ENCODE measurements at places on chromosomes 4 and X.

DNA sequence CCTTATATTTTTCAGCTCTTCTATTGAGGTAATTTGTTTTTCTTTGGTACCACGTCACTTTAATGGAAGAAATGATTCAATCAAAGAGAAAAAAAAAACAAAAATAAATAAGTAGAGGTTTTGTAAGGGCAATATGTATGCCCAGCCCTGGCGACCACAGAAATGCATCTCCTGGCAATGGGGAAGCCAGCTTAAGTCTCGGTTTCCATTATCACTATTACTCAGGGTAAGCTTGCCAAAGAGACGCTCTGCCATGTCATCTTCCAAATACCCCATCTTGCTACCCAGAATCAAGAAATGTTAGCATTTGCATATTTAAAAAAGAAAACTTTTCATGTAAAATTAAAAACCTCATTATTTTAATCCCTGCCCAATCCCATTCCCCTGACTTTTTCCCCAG lies 68.8 kb downstream of the FAM47C start:
- DNase-seq: no peak

- no peak for DNase-seq
These were observed 18.0 kb downstream of the FAM184B start for GRCh38 chr4:17763416-17763815.

GRCh38 chrX:25096522-25097045 lies 80.8 kb upstream of the ARX start:
- no peak for DNase-seq

- DNase-seq: no peak
These were observed 289.8 kb downstream of the ARHGAP10 start for GRCh38 chr4:148021686-148022085.

- peak; percentile 1 for DNase-seq
These were observed 78.9 kb upstream of the UNC5C start for GRCh38 chr4:95627709-95628108.

GRCh38 chr4:158811704-158812103 lies 42.9 kb downstream of the FNIP2 start:
- DNase-seq: no peak

- no peak for DNase-seq
These were observed 82.9 kb upstream of the NHS start for GRCh38 chrX:17292111-17292527.

DNA sequence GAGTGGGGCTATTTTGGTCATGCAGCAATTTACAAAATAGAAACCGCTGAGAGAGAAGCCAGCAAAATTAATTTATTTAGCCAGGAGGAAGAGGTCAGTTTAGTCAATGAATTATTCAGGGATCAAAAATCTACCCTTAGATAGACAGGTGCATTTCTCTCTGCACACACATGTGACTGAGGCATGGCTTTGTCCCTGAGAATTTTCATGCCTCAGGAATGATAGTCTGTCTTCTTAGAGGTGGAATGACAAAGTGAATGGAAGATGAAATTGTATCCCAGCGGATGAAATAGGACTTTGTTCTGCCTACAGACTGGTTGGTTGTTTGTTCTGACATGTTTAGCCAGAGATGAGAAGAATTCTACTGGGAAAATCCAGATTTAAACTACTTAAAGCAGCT lies 46.0 kb downstream of the ANKRD50 start:
- DNase-seq: no peak

DNA sequence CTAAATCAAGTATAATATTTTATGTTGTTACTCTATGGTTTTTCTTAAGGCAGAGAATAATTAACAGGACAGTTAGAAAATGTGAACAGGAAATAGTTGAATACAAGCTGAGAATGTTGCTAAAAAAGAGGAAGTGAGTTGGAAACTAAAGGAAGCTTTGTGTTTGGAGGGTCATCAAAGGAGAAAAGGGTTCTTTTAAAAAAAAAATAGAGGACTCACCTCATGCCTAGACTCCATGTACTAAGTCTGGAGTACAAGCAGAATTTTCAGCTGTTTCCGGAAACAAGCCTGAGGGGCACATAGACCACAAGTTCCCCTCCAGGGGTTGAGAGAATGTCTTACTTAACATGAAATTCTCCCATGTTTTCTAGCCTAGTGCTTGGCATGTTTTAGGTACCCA lies 20.1 kb upstream of the MAP7D3 start:
- DNase-seq: no peak

DNA sequence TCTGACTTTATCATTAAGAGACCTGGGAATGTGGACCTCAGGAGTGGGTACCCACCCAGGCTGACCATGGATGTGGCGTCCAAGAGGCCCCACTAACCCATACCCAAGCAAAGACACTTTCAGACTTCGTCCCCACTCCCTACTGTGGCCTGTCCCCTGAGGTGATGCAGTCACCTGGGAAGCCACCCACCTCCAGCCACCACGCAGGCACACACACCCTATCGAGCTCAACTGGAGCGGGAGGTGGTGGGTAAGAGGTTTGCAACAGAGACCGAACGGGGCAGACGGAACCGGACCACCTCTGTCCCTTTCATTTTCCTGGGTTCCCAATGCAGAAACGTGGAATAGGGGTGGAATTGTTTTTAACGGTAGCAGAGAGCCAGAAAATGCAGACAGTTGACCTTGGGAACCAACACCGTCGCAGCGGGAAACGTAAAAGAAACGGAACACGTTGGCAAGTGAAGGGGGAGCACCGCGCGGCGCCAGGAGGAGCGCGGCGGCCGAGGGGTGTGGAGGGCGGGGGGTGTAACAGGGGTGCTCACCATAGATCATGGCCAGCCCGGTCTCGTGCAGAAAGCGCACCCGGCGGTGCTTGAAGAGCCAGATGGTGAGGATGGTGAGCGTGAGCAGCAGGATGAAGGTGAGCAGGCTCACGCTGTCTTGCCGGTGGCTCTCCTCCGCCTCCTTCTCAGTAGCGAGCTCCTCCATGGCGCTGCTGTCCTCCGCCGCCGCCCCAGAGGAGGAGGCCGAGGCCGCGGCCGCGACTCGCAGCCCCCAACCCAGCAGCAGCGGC lies 559 bp downstream of the SLC9A7 start:
- DNase-seq: no peak

DNA sequence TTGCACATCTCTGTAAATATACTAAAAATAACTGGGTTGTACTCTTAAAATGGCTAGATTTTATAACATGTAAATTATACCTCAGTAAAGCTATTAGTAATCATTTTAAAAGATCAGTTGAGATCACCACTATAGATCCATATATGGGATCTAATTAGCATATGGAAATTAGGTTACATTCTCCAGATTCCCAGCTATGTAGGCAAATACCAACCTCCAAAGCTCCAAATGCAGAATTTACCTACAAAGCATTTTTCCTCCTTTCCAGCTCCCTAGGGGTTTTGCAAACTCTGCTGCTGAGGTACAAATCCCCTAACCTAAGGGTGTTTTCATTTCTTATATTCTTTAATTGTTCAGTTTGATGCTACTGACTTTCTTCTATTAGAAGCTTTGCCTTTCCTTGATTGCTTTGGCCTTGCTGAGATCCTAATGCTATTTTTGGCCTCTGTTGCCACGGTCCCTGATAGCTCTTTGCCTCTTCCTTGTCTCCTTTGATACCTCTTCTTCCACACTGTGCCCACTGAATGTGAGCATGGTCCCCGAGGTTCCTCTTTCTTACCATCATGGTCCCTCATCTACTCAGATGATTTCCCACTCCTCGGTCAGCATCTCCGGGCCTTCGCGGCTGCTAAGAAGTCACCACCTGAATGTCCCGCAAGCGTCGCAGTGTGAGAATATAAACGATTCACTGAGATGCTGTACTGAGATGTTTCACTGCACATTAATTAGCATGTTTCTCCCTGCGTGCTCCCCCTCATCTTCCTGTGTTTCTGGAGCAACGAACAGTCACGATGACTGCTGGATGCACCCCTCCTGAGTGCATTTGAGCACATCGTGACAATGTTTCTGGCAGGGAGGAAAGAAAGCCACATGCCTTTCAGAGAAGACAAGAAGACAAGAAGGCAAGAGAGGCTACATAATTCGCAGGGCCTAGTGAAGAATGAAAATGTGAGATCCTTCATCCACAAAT lies 23.8 kb downstream of the ENPP6 start:
- no peak for DNase-seq

- DNase-seq: no peak
These were observed 102.5 kb downstream of the DCHS2 start for GRCh38 chr4:154389148-154389547.

GRCh38 chr4:190016369-190017289 lies 10.4 kb downstream of the FRG2 start:
- no peak for DNase-seq

DNA sequence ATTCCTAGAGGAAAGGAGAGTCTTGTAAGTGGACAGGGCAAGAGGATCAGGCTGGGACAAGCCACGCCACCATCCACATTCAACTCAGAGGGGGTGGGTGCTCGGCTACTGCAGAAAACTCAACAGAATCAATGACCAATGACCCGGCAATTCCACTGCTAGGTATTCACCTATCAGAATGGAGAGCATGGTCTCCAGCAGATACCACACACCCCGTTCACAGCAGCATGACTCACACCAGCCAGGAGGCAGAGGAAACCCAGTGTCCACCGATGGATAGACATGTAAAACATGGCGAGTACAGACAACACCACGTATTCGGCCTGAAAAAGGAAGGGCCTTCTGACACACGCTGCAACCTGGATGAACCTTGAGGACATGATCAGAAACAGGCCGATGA lies 175.9 kb downstream of the AFAP1 start:
- peak; percentile 61 for DNase-seq

DNA sequence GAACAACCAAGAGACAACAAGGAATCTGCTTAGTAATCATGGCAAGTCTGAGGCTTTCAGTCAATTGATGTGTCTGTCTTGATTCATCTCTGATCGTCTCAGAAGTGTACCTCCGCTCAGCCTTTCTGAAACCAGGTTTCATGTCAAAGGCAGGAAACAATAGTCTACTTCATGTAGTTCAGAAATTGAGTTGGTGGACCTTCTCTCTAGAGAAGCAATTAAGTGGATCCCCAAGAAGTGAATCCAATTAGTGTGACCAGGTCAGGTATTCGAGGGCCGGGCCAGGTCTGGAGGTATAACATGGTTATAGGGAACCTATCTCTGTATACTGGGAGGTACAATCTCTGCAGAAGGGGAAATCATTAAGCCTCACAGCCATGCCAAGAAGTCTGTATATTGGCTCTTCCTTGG lies 32.0 kb downstream of the DAPP1 start:
- DNase-seq: no peak

GRCh38 chr4:152220201-152220666 lies 315.7 kb downstream of the FBXW7 start:
- DNase-seq: no peak

GRCh38 chr4:81084029-81084428 lies 53.5 kb downstream of the BMP3 start:
- no peak for DNase-seq

- peak; percentile 54 for DNase-seq
These were observed 30.3 kb upstream of the GLRB start for GRCh38 chr4:157045507-157046127.

- no peak for DNase-seq
These were observed at the start of gene ZNF185 for GRCh38 chrX:152897222-152898131. TSS of gene ZNF185 (plus strand) at chrX:152898067. CDS start at chrX:152914490, 16,423 bp downstream.

DNA sequence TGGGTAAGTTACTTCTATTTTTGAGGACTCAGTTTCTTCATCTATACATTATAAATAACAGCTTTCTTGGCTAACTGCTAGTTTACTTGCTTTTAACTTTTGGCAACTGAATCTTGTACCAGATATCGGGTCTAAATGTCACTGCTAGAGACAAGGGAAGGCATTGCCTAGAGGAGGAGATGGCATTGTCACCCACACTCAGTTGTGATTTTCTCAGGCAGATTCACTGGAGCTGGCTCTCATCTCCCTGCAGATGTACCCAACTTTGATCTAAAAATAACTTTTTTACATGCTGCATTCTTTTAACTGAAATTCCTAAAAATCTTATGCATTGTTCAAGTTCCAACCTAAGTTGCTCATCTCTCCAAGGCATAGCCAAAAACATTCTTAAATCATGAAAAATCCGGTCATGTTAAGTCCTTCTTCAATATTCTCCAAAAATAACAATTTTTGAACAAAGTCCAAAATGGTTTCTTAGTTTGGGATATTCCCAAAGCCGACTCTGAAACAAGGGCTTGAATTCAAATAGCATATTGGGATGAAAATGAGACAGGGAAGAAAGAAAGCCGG lies 469.0 kb upstream of the BOD1L1 start:
- peak; percentile 19 for DNase-seq

- no peak for DNase-seq
These were observed 110.8 kb downstream of the GPAT3 start for GRCh38 chr4:83646538-83647239.

DNA sequence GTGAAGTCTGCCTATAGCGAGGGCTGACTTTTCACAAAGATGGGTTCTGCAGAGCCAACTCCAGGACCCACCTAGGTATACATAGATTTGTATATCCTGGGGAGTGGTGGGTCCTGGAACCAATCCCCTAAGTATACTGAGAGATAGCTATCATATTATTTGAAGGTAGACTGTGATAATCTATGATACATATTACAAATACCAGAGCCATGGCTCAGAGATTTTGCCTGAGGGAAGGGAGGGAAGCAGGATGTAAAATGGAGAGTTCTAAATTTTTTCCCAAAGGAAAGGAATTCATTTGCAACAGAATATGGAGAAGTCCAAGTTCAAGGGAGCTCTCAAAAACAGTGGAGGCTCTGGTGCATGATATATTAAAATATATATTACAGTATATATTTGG lies 7.2 kb downstream of the TCEAL3 start:
- DNase-seq: no peak

DNA sequence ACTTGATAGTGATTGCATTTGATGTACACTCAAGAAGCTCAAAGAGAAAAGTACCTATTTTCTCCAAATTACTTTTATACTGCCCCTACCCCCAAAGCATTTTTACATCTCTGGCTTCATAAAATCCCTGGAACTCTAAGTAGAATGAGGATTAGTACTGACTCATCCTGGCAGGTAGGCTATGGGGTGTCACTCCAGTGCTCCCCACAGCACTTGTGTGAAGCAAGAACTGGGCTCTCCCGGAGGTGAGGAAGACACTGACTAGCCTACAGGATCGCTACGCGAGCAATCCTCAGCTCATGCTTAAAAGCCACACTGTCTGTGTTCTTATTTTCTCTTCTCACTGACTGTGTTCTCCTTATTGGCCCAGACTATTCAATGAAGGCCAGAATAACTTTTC lies 90.4 kb upstream of the NDP start:
- no peak for DNase-seq

- DNase-seq: no peak
These were observed 104.5 kb upstream of the QRFPR start for GRCh38 chr4:121485190-121485804.

- no peak for DNase-seq
These were observed 102.1 kb downstream of the SHROOM4 start for GRCh38 chrX:50711907-50712306.

All from hepatic stellate cell (primary cell).